ENCODE measurements at places on chromosomes 16 and 17.
A peak's percentile ranks its signal among the peaks of the same experiment; 100 is the strongest.

DNA sequence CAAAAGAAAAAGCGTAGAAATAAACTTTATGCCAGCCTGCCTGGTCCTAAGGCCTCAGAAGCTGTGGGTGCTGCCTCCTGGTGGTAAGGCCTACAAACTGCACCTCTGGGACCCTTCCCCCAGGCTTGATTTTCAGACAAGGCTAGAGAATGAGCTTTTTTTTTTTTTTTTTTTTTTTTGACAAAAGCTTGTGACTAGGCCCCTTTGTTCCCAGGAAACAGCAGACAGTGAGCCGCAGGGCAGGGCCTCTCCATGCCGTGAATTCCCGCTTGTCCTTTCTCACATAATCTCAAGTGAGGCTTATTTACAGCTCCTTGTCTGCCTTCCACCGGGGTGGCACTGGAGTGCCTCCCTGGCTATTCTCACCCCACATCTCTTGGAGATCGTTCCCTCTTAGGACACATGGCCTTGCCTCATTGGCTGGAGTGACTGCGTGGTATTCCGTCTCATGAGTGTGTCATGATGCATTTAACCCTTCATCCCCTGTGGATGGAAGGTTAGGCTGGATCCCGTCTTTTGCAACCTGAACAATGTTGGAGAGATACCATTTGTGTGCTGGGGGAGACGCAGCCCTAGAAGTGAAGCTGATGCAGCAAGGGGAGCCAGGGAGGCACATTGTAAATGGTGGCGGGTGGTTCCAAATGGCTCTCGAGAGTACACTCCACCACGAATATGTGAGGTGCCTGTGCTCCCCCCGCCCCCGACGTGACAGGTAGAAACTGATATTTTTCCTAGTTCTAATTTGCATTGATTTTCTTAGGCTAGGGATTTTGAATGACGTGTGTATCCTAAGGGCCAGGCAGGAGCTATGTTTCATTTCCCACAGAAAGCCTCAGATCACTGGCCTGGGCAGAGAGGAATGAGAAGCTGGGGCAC lies 49.6 kb downstream of the USP22 start:
- DNase-seq = peak; percentile 89

- no peak for DNase-seq
These were observed 2.1 kb downstream of the IRX5 start for GRCh38 chr16:54932737-54933254.

DNA sequence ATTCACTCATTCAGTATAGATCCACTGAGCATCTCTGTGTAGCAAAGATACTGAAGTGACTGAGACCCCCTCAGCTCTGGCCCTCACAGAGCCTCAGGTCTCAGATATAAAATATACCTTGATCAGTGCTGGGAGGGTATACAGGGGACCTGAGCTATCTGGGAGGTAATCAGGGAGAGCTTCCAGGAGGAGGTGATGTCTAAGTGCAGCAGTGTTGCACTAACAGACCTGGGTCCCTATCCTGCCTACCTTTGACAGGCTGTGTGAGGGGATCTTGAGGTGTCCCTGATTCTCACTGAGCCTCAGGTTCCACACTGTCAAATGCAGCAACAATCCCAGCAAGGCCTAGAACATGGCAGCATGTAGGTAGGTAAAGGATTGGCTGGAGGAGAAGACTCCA lies 6.5 kb upstream of the ALKBH5 start:
- no peak for DNase-seq

DNA sequence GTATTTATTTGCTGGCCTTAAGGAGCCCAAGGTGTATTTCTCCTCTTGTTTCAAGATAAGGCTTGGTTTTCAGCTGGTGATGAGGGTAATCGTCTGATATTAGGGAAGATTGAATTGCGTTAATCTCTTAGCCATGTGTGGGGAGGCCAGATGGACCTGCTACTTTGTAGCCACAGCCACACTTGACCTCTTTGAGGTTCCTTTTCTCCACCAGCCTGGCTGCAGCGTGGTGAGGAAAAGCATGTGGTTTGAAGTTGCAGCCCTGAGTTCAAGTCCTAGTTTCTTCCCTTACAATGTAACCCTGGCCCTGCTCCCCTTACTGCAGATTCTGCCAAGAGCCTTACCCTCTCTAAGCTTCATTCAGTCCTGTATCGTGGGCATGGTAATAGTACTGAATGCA lies 3.1 kb downstream of the MINK1 start:
- DNase-seq = no peak
